ENCODE measurements at places on chromosomes 1 and 21.

- no peak for DNase-seq
Measured at GRCh38 chr1:230255116-230255515, 171.0 kb downstream of the PGBD5 start.

GRCh38 chr1:98881901-98882300 lies 122.8 kb downstream of the PLPPR5 start:
- DNase-seq: no peak

- no peak for DNase-seq
Measured at GRCh38 chr21:37899146-37899545, 17.1 kb downstream of the KCNJ6 start.

DNA sequence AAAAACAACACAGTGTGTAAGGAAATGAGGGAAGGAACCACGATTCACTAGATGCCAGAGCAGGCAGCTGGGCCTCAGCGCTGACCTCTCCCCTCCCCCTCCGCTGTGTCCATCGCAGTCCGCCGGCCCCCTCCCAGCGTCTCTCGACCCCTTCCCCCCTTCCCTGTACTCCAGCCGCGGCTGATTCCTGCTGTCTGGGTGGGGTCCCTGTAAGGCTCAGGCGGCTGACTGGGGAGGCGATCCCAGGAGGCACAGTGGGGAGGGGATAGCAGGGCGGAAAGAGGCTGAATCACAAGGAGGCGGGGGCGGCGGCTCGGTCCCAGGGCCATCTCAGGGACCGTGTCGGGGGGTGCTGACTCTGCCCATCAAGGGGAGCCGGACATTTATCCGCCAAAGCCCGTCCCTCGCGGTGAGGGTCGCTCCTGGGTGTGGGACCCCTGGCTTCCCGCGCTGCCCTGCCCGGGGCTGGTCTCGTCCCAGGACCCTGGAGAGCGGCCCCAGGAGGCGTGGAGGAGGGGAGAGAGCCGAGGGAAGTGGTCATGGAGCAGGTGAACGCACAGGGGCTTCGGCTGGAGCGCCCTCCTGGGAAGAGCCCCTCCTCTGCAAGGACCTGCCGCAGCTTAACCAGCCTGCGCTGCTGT lies 241.9 kb downstream of the PTPRU start:
- DNase-seq: no peak

DNA sequence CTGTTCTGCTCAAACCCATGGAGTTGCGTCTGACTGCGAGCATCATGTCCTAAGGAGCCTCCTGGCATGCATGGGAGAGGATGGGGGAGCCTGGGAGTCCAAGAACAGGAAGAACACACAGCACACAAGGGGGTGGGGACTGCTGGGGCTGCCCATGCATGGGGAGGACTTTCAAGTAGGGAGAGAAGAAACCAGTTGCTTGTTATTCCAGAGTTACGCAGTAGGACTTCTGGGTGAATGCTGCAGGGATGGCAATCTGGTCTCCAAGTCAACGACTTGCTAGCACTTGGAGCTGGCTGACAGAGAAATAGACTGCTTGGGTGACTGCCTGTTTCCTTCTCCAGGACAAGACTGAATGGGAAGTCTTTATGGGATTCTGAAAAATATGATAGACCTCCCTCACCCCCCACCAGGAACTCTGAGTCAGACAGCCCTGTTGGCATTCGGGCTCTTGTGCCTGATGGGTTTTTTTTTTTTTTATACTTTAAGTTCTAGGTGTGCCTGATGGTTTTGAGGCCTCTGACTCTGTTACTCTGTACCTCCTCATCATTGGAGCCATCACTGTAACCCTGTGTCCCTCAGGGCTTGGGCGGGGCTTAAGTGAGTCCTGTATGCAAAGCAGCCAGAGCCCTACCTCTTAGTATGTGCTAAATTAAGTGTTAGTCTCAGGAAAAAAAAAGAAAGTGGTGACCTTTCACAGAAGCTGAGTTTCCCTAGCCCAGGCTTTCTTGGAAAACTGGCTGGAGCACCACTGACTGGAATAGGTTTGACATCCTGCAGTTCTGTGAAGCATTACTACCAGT lies 30.3 kb downstream of the MAP3K21 start:
- no peak for DNase-seq

GRCh38 chr21:42654179-42654912 lies 925 bp downstream of the PDE9A start:
- DNase-seq: no peak

DNA sequence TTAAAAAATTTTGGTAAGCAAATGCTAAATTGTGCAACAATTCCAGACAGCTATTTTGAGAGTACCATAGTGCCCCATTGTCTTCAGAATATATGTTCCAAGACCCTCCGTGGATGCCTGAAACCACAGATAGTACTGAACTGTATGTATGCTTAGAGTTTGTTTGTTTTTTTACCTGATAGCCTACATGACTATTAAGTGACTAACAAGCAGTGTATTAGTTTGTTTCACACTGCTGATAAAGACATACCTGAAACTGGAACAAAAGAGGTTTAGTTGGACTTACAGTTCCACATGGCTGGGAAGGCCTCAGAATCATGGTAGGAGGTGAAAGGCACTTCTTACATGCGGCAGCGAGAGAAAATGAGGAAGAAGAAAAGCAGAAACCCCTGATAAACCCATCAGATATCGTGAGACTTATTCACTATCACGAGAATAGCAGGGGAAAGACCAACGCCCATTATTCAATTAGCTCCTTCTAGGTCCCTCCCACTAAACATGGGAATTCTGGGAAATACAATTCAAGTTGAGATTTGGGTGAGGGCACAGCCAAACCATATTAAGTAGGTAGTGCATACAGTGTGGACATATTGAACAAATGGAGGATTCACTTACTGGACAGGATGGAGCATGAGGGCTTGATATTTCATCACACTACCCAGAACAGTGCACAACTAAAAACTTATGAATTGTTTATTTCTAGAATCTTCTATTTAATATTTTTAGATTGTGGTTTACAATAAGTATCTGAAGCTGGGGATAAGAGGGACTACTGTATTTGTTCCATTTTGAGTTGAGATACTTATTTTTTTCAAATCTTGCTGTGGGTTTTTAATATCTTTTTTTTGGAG lies 78.5 kb downstream of the LHX9 start:
- no peak for DNase-seq

DNA sequence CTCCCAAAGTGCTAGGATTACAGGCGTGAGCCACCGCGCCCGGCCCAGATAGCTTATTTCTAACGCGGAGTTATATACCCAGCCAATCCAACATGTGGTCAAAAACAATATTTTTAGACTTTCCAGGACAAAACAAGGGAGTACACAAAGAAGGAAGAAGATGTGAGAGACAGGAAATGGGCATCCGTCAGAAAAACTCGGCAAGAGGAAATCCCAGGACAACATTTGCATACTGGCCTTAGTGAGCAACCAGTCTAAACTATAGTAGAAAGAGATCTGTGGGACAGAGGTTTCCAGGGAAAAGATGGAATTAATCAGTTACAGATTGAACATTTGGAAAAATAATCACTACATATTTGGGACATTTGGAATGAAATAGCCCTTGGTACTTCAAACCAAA lies 11.4 kb downstream of the ARMH1 start:
- DNase-seq: no peak

Measured in C1 segment of cervical spinal cord (tissue), 14 donors.